ENCODE measurements at places on chromosomes 1 and 21.

GRCh38 chr1:47732489-47732888 is 264.7 kb downstream of the TRABD2B start:
- DNase-seq, result no peak

DNA sequence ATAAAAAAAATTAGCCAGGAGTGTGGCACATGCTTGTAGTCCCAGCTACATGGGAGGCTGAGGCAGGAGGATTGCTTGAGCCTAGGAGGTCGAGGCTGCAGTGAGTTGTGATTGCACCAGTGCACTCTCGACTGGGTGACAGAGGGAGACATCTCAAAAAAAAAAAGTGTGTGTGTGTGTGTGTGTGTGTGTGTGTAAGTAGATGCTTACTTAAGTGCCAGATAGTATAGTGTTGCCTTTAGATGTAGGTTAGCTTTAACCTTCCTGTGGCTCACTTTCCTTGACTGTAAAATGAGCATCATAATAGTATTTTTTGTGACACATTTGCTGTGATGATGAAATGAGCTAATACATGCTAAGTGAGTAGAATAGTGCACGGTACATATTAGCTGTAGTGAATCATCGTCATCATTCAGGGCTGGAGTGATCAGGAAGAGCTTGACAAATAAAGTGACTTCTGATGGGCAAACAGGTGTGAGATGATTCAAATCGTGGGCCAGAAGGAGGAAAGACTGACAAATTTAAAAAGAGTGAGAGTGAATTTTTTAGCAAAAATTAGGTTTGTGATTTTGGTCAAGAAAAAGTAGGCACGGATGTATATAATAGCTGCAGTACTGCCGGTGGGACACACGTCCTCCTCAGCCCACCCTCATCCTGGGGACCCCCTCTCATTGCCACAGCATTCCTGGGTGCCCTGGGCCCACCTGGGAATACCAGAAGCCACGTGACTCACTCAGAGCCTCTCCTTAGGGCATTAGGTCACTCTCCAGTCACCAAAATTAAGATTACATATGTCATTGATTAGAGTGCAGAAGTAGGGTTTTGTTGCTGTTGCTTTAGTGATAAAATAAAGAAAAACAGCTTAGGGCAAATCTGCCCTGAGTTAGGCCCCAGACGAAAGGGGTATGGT is 33.9 kb downstream of the EIF2D start:
- DNase-seq, result no peak

GRCh38 chr1:48524892-48525467 is 53.0 kb upstream of the SPATA6 start:
- no peak for DNase-seq

GRCh38 chr1:197951617-197952175 is 34.5 kb downstream of the LHX9 start:
- no peak for DNase-seq

DNA sequence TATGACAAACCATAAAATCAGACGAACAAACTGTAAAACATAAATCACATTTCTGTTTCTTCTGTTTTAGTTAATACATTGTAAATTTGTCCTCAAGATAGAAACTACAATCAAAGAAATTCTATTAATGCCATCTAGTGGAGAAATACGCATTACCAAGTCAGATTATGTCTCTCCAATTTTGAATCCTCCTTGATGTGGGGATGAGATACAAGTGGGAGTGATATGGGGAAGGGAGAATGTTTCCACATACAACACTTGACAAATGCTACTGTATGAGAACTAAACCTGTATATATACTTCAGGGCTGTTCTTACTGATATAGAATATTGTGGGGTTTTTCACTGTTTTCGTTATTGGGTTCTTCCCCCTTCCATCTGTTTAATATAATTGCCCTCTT is 2.6 kb downstream of the HFM1 start:
- peak; percentile 33 for DNase-seq

- no peak for DNase-seq
These were observed 1660.1 kb upstream of the B3GALT2 start for GRCh38 chr1:194846488-194846887.

GRCh38 chr1:8116894-8117264 is 90.8 kb upstream of the ERRFI1 start:
- DNase-seq, result peak; percentile 91

DNA sequence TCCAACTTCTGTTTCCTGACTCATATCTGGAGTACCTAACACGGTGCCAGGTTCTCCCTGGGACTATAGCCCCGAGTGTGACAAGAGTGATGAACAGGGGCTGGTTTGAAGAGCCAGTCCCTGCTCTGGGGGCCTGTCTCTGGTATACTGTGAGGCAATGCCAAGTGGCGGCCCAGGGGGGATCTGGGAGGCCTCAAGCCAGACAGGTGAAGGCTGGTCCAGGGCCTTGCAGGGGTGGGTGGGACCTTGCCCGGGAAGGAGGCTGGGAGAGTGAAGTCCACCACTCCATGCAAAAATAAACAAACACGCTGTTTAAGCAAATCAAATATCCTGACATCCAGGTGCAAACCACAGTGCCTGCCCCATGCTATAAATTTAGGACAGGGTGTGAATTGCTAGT is 6.8 kb upstream of the PLXNA2 start:
- DNase-seq, result no peak

- DNase-seq, result no peak
These were observed 142.3 kb upstream of the LMO4 start for GRCh38 chr1:87186346-87186745.

GRCh38 chr1:69320757-69321211 is 246.9 kb upstream of the LRRC7 start:
- DNase-seq, result no peak

All from fibroblast of skin of back (primary cell).